ENCODE measurements at places on chromosomes 11 and 22.

DNA sequence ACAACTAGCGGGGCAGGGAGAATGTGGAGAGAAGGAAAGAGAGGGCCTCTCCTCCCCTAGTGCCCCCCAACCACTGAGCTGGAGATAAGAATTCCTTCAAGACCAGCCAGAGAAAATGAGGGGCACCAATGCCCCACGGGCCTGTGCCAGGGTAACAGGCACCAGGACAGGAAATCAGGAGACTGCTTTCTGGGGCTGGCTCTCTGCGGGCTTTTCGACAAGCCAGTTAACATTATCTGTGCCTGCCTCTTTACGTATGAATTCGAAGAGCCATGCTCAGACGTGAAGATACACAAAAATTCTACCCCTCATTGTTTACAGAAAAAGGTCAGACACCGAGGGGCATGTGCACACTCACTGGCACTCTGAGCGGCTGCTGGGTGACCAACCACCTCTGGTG, 52.1 kb downstream of the MYH9 start:
- DNase-seq, result no peak

DNA sequence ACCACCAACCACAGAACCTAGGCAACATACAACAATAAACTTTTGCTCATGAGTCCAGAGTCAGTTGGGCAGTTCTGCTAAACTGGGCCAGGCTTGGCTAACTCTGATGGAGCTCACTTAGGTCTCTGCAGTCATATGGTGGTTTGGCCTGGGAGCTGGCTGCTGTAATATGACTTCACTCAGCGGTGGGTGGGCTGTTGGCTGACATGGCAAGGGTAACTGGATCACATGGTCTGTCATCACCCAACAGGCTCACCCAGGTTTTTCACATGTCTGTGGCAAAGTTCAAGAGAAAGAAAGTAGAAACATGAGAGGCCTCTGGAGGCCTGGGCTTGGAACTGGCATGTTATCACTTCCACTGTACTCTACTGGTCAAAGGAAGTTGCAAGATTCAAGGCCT, 43.2 kb upstream of the CLMP start:
- no peak for DNase-seq

DNA sequence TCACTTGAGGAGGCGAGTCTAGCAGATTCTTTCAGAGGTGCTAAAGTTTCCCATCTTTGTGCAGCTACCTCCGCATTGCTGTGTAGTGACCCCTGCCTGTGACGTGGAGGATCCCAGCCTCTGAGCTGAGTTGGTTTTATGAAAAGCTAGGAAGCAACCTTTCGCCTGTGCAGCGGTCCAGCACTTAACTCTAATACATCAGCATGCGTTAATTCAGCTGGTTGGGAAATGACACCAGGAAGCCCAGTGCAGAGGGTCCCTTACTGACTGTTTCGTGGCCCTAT, 8.9 kb upstream of the SAMM50 start:
- DNase-seq, result no peak

DNA sequence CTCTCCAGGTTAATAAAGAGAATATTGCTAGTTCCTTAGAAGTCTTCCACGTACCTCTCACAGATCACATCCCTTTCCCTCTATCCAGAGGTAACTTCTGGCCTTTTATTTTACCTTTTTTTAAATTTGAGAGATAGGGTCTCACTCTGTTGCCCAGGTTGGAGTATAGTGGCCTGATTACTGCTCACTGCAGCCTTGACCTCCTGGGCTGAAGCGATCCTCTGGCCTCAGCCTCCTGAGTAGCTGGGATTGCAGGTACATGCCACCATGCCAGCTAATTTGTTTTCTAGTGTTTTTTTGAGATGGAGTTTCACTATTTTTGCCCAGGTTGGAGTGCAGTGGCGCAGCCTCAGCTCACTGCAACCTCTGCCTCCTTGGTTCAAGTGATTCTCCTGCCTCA, 24.4 kb downstream of the YAP1 start:
- DNase-seq, result no peak

- no peak for DNase-seq
These were observed 17.0 kb downstream of the DIXDC1 start for GRCh38 chr11:111954154-111954553.

DNA sequence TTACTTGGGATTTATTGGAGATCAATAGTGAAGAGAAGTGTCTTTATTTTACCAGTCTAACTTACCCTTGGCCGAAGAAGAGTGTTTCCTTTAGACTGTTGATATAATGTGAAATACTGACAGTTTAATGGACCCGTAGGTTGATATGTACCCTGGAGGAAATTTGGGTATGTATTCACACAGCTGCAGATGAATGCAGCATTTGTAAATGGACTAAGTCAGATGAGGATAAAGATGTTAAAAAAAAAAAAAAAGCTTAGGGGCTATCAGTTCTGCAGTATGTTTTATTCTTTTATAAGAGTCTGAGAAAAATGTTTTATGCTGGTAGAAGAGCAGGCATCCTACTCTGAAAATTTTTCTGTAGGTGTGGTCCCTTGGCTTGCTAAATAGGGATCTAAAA, 2.7 kb downstream of the REXO2 start:
- no peak for DNase-seq

DNA sequence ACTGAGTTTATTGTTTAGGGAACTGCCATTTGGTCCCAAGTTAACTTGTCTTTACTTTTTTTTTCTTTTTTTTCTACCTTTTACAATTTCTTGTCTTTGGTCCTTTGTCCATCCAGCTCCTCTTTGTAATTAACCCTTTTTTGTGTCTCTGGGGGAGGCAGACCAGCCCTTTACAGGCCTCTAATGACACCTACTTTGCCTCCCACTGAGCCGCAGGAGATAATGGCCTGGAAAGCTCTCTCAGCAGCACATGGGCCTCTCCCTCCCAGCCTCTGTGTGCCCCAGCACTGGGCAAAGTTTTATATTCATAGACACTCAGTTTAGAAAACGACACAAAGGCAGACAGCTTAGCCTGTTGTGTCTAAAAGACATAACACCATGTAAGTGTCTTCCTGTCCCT, 480.4 kb downstream of the SOX6 start:
- DNase-seq, result no peak

DNA sequence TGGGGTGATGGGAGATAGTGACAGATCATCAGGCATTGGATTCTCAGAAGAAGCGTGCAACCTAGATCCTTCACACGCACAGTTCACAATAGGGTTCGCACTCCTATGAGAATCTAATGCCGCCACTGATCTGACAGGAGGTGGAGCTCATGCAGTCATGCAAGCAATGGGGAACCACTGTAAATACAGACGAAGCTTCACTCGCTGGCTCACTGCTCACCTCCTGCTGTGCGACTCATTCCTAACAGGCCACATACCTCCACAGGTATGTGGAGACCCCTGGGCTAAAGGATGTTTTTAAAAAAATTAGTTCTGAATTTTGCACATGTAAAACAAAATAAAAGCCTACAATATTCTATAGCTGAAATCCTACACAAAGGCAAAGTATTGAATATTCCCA, 20.5 kb upstream of the TEAD1 start:
- no peak for DNase-seq
